ENCODE measurements at places on chromosomes 5 and 9.

DNA sequence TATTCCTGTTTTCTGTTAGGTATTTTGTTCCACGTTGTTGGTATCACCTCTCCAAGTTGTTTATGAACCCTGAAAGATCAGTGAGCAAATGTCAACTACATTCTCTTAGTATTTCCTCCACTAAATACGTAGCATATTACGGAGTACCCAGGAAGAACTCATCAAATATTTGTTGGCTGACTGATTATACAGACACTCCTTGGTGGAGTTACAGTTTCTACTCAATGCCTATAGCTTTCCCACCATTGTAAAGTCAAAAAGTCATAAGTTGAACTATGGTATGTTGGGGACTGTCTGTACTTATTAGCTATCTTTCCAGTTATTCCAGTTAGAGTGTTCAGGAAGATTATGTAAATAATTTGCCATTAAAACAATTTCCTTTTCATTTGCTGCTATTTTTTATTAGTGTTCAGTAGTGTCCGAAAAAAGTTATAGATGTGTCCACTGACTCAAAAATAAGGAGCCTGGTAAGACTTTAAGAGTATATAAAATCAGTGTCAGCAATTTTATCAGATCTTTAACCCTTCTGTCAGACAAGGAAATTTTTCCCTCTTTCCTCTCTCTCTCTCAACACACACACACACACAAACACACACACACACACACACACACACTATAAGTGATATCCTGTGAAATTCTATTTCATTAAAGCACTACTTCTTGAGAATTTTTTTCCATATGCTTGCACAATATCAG is 6.8 kb upstream of the APBA1 start:
- no peak for DNase-seq

- no peak for DNase-seq
Measured at GRCh38 chr5:97923997-97924396, 741.0 kb upstream of the RIOK2 start.

DNA sequence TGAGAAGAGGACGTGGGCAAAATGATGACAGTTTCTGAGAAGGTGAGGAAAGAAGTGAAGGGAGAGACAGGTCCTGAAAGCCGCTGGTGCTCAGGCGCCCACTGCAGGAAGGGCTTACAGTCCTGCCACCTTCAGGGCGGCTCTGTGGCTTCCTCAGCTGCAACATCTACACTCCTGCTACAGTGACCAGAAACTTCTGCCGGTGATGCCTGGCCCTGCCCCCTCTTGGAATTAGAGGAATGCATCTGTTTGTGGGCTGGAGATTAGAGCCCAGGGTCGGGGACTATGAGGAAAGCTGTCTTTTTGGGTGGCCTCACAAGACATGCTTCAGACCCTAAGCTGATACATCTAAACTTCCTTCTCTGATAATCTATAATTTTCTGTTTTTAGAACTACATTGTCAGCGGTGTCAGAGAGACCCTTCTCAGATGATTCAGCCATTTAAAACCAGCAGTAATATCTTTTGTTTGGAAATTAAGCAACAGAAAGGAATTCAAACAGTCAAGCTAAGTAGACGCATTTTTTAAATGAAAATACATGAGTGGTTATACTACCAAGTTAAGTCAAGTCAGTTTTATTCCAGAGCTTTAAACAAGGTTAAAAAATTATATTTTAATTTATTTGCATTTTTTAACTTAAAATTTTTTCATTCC is 30.4 kb downstream of the PRDM6 start:
- DNase-seq, result no peak

GRCh38 chr5:32511776-32512374 is 67.3 kb upstream of the ZFR start:
- peak; percentile 46 for DNase-seq

DNA sequence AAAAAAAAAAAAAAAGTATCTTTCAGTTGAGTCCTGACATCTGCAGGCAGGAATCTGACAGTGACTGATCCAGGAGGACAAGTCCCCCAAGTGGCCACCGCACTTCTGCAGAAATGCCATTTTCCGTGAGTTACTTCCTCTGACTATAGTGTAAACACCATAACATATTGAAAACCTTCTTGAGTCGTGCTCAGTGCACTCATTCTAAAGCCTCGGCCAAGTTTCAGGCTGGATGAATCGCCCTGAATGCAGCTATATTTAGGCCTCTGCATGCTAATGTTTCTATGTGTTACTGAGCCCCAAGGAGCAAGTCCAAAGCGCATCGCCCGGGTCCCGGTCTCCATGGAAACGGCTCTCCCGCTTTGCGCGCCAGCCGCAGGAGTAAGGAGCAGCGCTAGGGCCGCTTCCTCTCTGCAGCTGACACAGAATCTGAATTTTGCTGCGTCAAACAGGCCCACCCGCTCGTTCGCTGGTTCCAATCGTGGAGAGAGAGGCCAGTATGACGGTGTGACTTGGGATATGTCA is 335.4 kb downstream of the MSX2 start:
- DNase-seq, result no peak

DNA sequence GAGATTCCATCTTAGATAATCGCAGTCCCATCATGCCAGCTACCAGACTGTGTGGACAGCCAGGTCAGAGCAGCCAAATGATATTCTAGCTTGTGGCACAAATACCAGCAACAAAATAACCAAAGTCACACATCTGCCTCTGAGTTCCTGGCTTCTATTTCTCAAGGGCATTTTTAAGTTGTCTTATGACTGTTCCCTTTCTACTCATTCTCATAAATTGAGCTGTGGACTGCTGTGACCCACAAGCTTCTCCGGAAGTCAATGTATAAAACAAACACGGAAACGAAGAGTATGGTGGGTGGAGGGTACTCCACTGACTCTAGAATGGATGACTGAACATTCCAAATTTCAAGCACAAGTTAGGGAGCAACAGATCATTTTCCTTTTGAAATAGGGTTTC is 43.9 kb downstream of the PDCD1LG2 start:
- DNase-seq, result no peak

DNA sequence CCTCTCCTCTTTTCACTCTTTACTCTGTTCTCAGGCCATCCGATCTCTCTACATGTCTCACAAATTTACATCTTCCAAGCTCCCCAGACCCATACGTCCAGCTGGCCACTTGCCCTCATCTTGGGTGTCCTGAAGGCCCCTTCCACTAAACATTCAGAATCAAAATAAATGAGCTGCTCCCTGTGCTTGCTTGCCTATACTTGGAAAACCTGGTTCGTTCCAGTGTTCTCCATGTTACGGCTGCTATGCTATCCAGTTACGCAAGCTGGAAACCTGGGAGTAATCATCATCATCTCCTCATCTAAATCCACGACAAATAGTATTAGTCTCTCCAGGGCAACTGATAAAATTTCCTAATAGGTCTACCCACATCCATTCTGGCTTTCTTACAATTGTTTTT is 165.0 kb upstream of the FBXL17 start:
- DNase-seq, result no peak

GRCh38 chr5:154179846-154180710 is 10.5 kb upstream of the GALNT10 start:
- peak; percentile 57 for DNase-seq

DNA sequence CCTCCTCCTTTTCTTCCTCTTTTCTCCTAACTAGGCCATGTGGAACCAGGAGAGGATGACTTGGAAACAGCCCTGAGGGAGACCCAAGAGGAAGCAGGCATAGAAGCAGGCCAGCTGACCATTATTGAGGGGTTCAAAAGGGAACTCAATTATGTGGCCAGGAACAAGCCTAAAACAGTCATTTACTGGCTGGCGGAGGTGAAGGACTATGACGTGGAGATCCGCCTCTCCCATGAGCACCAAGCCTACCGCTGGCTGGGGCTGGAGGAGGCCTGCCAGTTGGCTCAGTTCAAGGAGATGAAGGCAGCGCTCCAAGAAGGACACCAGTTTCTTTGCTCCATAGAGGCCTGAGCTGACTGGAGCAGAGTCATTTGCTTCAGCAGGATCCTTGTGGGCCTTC is 13.7 kb downstream of the NUDT2 start:
- no peak for DNase-seq

DNA sequence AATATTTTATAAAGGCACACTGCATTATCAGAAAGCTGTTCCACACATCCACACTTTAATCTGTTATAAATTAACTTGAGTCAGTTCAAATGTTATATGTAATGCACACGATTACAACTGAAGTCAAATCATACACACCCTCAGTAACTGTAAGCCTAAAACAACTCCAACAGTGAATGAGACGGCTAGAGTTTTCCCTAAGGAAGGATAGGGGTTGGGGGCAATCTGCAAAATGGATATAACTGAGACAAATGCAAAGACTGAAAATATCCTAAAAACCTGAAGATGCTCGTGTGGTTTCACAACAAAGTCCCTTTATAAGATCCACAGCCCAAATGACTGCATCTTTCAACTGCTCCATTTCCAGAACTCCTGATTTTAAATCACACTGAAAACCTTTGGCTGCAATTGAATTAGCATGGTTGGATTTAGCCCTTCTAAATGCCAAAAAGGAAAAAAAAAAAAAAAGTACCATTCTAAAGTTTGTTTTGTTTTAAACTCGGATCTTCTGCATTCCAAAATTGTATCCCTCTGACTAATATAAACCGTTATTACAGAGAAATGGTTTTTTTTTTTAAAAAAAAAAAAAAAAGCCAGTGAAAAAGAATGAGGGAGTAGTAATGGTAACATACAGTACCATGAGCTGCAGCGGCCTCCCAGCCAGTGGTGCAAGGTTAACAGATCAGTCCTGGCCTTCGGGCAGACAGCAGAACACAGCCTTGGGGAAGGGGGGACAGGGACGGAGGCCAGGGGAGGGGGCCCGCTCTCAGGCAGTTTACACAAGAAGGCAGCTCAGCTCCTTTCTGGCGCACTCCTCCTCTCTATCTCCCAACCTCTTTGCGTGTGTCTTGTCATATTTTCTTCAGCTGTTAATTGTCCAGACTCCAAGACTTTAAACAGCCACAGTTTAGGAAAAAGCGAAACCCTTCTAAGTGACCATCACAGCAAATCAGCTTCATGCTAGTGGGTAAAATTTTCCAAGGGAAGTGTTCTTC is 166.1 kb downstream of the BNC2 start:
- no peak for DNase-seq

DNA sequence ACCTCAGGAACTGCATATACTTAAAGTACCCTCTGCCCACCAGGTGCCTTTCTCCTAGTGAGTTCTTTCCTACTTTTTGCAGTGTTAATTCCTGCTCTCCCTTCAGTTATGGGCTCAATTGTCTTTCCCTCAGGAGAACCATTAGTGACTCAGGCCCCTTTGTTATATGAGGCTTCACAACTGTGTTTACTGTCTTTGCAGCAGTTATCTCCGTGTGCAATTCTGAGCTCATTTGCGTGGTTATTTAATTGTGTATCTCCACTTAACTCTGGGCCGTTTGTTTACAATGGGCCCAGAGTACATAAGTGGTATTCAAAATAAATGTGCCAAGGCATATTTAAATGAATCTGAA is 9.6 kb downstream of the FBXO38 start:
- DNase-seq, result no peak

DNA sequence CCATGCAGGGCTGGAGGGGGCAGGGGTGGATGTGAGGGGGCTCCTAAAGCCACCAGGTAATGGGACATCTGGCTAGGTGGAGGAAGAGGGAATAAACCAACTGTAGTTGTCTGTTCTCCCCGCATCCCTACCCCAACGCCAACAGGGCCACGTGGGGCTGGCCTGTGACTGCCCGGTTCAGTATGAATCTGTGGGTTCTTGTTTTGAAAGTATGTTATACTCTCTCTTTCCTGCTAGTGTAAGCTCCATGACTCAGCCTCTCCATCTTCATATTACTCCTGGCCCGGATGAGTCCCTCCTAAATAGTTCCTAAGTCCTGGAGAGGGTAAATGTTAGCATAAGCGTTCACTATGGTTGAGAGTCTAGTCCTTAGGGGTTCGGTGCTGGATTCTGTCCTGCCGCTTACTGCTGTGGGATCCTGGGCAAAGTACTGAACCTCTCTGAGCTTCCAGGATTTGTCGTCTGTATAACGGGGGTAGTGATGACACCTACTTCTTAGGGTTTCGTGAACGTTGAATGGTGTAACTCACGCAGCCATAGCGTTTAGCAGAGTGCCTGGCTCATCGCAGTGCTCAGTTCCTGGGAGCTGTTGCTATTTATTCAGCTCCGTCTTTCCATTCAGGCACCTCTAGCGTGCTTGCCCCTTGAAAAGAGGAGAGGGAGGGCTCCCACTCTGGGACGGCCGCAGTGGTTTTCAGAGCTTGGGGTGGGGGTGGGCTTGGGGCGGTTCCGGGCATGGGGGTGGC is 28.8 kb downstream of the LHX2 start:
- no peak for DNase-seq

- no peak for DNase-seq
Measured at GRCh38 chr5:159386028-159386711, 55.9 kb upstream of the IL12B start.

- DNase-seq, result no peak
Measured at GRCh38 chr9:82109626-82110025, 121.1 kb downstream of the SPATA31D1 start.

Data from CD4-positive, alpha-beta T cell treated with Interleukin-6 at 100 ng/mL for 8 hours (primary cell).